ENCODE measurements at places on chromosomes 11 and 22.

DNA sequence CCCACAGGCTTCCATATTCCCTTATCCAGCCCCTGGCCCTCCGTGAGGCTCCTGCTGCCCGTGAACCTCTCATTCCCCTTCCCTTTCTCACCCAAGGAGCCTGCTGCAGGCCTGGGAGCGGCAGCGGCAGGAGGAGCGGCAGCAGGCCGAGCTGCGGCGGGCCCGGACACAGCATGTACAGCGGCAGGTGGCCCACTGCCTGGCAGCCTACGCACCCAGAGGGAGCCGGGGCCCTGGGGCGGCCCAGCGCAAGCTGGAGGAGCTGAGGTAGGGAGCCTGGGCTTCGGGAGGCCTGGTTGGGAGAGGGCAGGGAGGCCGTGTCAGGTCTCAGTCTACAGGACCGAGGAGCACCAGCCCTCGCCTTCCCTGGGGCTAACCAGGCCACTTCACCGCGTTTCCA, 8.1 kb upstream of the SART1 start:
- no peak for DNase-seq

DNA sequence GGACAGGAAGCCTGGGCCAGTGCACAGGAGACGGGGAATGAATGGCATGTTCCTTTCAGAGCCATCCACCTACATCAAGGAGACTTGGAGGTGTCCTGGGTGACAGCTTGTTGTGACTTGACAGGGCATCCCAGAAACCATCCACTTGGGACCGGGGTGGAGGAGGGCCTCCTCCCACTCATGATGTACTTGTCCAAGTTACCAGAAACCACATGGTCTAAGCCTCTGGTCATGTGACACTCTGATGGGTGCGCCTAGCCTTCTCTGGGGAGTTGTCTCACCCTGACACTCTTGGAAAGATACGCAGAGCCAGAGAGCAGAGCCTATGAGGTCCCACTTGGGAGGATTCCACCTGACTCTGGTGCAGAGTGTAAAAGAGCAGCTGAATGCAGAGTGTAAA, 21.6 kb upstream of the FXYD6 start:
- DNase-seq: no peak

DNA sequence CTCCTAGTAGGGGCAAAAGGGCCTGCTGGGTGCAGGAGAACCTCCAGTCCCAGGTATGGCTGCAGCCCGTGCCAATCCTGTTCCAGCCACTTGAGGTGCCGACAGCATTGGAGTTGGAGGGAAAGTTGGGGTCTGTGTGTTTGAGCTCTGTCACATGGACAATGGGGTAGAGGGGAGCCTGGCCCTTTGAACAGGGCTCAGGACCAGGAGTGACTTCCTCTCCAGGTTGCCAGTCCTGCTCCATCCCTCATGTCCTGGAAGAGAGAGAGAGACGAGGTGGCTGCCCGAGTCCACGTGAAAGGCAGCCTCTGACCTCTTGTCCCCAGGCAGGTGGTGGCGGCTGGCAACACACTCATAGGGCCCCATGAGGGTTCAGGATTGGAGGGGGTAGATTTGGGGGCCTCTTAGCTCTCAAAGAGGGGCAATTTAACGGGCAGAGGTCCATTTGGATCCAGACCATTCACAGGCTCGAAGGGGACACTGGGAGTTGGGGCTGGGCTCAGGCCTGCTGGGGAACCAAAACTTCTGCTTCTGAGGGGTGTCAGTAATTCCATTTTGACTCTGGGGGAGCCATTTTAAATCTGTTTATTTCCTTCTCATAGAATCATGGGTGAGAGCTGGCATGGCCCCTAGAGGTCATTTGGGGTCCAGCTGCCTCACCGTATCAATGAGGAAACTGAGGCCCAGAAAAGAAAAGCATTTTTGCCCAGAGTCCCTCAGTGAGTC, 4.1 kb downstream of the ADORA2A start:
- DNase-seq: no peak

DNA sequence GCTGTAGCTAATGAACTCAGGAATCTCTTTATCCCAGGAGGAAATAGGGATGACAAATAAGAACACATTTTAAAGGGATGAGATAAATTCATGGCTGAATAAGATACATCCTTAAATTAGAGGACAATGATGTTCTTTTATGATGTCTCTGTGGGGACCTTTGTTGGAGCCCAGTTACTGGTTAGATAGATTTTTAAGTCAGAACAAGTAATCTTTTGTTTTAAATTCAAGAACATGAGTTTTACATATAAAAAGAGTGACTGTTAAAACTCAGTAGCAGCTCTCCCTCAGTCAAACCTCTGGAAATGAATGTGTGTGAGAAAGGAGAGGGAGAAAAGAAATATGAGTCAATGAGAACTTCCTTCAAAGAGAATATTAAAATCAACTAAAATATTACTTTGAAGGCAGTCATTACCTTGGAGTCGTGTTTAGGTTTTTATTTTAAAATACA, 241.6 kb downstream of the SWAP70 start:
- no peak for DNase-seq

GRCh38 chr11:36411202-36411640, 98.9 kb downstream of the TRAF6 start:
- no peak for DNase-seq

DNA sequence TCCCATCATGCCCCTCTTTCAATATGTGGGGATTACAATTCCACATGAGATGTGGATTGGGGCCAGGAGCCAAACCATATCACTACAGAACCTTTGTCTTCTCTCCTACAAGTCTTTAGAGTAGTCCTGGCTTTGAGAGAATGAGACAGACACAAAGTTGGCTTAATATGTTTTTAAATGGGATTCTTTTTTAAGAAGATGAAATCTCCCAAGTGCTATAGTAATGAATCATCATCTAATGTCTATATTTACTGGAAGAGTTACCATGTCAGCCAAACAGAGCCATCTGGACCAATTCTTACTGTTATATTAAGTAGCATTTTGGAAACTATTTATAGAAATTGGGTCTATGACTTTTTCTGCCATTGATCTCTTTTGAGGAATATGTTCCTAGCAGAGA, 38.1 kb upstream of the CARD18 start:
- DNase-seq: no peak

GRCh38 chr22:17431179-17431578, 61.9 kb downstream of the CECR2 start:
- no peak for DNase-seq

GRCh38 chr22:22386602-22387385, 121.7 kb downstream of the ZNF280B start:
- no peak for DNase-seq

- no peak for DNase-seq
Observed at GRCh38 chr11:47212938-47213337, 1.8 kb upstream of the DDB2 start.

GRCh38 chr11:103486604-103487003, 377.4 kb downstream of the DYNC2H1 start:
- DNase-seq: no peak

DNA sequence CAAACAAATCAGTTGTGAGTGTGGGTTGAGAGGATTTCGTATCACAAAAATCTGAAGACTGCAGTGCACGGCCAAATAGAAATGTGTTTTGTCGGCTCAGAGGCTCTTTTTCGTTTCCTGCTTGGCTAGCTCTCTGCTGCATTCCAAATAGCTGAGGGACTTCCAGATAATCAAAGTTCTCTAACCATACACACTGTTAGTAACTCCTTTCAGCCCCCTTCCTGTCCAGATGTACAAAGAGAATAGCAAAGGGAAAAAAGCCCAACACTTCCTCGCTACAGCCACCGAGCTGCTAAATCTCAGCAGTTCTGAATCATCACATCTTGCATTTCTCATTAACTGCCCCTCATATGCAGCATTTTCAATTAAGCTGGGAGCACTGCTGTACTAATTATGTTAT, 203.1 kb downstream of the TENM4 start:
- no peak for DNase-seq

GRCh38 chr22:46964773-46965550, 202.5 kb downstream of the TBC1D22A start:
- DNase-seq: no peak

GRCh38 chr11:8070417-8071115, 10.4 kb upstream of the TUB start:
- DNase-seq: peak; percentile 43

GRCh38 chr11:116267146-116267545, 505.6 kb downstream of the BUD13 start:
- no peak for DNase-seq

- no peak for DNase-seq
Observed at GRCh38 chr11:102108734-102109440, 1.4 kb upstream of the YAP1 start.

DNA sequence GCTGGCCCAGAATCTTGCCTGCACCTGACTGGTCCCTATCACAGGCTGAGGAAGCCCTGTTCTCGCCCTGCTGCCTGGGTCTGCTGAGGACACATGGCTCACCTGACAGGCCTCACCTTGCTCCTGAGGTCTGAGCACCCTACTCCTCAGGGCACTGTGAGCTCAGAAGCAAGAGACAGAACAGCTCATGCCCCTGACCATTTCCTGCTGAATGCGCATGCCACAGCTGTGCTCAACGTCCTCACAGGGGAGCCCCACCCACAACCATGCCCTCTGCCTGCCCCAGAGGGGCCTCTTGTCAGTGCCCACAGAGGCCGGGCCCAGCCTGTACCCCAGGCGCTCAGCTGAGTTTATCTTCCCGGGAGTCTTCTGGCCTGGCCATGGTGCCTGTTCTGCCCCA, 2.8 kb upstream of the TSPO start:
- DNase-seq: no peak

DNA sequence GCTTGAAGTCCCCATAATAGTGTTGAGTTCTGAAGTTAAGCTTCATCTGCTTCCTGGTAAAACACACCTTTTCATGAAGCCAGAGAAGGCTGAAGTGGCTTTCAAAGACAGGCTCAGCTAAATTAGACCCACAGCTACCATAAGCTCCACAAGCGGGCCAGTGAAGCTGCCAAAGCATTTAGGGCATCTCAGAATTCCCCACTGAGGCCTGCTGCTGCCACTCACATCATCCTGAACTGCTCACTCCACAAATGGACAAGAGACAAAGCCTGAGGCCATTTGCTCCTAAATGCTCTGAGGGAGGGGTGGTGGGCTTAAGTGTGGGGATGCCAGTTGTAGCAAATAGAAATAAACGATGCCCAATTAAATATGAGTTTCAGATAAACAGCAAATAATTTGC, 14.6 kb downstream of the CCDC83 start:
- no peak for DNase-seq

- DNase-seq: peak; percentile 81
Observed at GRCh38 chr11:58927393-58928106, 11.7 kb upstream of the GLYATL1 start.

DNA sequence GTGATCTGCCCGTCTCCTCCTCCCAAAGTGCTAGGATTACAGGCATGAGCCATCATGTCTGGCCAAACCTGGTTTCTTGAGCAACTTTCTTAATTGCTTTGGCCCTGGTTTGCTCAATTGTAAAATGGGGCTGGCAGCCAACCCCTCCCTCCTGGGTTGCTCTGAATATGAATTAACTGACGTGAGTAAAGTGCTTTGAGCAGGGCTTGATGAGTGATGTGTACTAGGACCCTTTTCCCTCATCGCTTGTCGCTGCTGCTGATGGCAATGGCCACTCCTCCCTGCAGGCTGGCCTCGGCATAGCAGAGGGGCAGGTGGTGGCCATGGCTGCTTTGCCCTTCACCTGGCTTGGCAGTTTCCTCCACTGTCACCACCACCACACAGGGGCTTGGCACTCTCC, 41.5 kb downstream of the RNF141 start:
- DNase-seq: no peak

DNA sequence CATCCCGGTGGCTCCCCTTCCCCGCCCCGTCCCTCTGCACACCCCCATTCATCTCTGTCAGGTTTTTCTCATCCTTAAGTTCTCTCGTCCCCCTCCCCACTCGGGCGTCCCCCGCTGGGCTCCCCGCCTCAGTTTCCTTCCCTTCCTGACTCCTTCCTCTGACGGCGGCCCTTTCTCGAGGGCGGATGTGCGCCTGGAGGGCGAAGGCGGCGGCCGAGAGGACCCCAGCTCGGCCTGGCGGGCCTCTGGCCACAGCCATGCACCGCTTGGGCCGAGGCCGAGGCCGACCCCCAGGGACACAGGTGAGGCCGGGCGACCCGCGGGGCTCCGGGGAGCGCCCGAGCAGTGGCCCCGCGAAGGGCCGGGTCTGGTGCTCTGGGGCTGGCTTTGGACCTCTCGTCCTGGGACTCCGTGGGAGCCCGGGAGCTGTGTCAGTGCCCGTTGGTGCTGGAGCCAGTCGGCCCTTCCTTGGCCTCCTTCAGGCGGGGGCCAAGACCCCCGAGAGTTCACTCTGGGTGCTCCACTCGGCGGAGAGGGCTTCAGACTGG, 2.9 kb downstream of the PHLDB1 start:
- no peak for DNase-seq

- no peak for DNase-seq
Observed at GRCh38 chr11:47460571-47461235, 11.8 kb upstream of the RAPSN start.

DNA sequence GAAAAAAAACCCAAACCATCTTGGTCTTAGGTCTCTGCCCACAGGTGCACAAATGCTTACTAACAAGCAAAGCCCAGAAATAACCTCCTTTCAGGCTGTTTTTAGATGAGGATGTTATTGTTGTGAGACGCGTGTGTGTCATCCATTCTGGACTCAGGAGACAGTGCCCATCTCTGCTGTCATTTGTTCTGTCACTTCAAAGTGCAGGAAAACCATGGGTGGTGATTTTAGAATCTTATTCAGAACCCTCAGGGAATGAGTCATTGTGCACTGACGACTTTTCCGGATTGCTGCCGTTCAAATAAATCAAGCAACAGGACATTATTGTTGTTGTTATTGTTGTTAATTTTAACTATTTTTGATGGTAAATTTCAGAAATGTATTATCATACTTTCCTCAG, 110.3 kb downstream of the LRRC32 start:
- DNase-seq: no peak

GRCh38 chr11:64559351-64560138, 31.5 kb upstream of the SLC22A12 start:
- no peak for DNase-seq

DNA sequence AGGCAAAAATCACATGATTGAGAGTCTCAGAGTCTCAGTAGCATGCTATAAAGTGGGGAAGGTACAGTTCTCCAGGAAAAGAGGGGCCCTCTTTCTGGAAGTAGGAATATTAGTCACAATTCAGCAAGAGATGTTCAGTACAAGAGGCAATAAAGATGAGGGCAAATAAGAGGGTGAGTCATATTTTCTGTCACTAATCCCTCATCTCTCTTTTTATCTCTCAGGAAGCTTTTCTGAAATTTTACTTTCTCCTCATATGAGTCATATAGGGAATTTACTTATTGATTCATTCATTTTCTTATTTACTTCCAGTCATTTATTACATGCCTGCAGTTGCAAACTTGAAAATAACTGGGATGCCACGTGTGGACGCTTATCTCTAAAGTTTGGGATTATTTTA, 3.4 kb upstream of the NXPE1 start:
- no peak for DNase-seq

GRCh38 chr11:102920118-102920684, 35.3 kb downstream of the MMP13 start:
- DNase-seq: peak; percentile 50

GRCh38 chr11:130897262-130898182, 18.8 kb downstream of the SNX19 start:
- no peak for DNase-seq

- DNase-seq: no peak
Observed at GRCh38 chr22:45341498-45341897, 31.8 kb downstream of the FAM118A start.

Measured in hematopoietic multipotent progenitor cell (in vitro differentiated cells).